ENCODE measurements at places on chromosomes 16 and 17. TPM values are rescaled to one million over a fixed set of nuclear protein-coding genes. Genes with fewer than 3 reads are reported as not detected.

The SBK1 gene
- 1.9 TPM for total RNA-seq

The SMTNL2 gene
- 2.7 TPM for total RNA-seq

The PYY gene
- total RNA-seq: not detected

The FOXN1 gene
- 0.35 TPM for total RNA-seq

The IRX3 gene
- total RNA-seq: 89.2 TPM

The CDH1 gene
- 128 TPM for total RNA-seq

The TSPAN10 gene
- 1.1 TPM for total RNA-seq

The SDR42E2 gene
- 0.14 TPM for total RNA-seq

The PARN gene
- 31.2 TPM for total RNA-seq

Data from upper lobe of right lung (tissue), 1 donor.